ENCODE measurements at places on chromosomes 16 and 17.
A peak's percentile ranks its signal among the peaks of the same experiment; 100 is the strongest.

DNA sequence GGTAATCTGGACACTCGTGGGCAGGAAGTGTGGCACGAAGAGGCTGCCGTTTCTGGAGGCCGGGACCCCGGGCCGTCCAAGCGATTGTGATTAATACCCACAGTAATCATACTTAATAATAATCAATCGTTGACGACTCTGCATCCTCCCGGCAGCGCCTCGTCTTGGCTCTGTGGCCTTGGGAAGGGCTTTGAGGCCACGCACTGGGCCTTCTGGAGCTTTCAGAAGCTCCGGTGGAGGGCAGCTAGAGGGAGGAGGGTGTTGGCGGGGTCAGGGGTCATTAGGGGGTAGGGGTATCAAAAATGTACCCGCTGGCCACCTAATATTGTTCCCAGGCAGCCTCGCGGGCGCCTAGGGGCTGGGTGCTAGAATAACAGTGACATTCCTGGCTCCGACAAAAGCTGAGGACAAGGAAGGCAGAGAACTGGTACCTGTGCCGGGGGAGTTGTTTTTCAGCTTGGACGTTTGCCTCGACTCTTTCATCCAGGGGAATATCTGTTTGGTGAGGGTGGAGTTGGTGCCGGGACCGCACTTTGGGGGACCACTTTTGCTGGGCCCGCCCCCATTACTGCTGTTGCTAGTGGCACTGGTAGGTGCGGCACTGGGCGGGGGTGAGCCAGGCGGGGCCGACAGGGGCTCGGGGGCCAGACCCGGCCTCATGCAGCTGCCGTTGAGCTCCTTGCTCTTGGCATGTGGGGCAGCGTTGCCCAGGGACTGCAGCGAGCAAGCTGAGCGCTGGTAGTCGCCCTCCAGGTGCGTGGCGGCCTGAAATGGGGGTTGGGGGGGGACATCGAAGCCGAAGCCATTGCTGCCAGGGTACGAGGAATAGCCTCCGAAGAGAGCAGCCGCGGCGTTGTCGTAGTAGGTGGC is 6.9 kb upstream of the HOXB2 start:
- DNase-seq: no peak

- no peak for DNase-seq
Observed at GRCh38 chr16:54462771-54463170, 176.2 kb upstream of the IRX3 start.

GRCh38 chr17:36845916-36846315 is 91.4 kb upstream of the LHX1 start:
- no peak for DNase-seq

DNA sequence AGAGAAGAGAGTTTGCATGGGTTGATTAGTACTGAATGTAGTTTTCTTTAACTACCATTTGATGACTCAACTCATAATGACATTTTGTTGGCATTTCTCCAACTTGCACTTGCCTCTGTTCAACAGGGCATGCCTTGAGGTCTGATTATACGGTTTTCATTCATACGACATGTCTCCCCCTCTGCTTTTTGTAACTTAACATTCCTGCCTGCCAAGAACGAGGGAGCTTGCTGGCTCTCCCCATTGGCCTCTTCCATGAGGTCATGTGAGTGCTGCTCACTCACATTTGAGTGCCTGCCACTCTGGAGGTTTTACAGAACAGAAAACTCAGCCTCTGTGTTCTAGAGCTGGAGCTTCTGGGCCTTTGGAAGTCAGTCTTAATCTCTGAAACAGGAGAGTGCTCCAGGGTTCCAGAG is 19.7 kb downstream of the MAP2K6 start:
- no peak for DNase-seq

- peak; percentile 87 for DNase-seq
Observed at GRCh38 chr17:57995076-57995956, 7.3 kb upstream of the VEZF1 start.

DNA sequence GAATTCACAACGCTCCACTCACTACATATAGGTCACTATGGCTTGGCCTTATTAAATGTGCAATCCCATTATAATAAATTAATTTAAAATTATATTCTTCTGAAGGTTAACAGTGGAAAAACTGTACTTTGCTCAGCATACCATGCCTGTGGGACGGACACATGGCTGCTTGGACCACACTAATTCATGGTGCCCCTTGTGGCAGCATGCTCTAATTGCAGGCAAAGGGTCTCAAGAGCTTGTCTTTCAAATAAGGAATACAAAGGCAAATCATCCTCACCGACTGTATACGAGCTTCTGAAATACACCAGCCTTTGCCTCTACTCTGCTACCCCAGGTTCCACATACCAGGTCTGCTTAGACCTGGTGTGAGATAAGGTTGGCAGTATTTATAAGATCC is 11.7 kb downstream of the SMPD3 start:
- DNase-seq: no peak

DNA sequence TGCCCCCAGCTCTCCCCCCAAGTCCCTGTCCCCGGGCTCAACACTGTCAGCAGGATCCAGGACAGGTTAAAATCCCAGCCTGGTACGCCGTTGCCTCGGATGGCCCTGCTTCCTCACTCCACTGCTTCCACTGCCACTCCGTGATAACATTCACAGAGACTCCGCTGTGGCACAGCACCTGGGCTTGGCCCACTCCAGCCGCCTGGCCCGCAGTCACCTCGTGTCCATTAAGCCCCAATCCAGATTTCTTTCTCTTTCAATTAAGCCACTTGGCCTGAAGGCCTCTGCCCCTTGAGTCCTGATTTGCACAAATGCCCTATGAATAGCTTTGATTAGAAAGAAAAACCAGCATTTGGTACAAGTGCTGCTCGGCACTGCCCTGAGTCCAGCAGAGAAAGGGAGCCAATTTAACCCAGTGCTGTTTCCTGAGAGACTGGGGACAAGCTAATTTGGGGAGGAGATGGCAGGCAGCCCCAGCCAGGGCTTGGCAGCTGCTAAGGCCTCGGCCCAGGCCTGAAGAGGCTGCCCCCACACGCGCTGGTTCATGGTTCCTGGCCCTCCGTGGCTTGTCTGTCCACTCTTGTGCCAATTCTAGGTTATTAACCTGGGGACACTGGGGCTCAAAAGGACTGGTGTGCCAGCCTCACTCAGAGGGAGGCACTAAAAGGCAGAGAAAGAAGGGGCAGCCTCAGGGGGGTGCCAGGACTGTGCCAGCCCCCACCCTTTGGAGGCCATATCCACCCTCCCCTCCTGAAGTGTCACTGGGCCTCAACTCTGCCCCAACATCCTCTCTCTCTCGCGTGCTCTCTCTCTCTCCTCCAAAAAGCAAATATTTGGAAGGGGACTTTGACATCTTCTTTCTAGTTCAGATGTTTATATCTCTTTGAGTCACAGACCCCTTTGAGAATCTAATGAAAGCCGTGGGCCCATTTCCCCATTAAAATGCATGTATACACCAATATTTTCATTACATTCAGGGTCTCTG is 29.8 kb upstream of the SPPL2C start:
- DNase-seq: no peak

DNA sequence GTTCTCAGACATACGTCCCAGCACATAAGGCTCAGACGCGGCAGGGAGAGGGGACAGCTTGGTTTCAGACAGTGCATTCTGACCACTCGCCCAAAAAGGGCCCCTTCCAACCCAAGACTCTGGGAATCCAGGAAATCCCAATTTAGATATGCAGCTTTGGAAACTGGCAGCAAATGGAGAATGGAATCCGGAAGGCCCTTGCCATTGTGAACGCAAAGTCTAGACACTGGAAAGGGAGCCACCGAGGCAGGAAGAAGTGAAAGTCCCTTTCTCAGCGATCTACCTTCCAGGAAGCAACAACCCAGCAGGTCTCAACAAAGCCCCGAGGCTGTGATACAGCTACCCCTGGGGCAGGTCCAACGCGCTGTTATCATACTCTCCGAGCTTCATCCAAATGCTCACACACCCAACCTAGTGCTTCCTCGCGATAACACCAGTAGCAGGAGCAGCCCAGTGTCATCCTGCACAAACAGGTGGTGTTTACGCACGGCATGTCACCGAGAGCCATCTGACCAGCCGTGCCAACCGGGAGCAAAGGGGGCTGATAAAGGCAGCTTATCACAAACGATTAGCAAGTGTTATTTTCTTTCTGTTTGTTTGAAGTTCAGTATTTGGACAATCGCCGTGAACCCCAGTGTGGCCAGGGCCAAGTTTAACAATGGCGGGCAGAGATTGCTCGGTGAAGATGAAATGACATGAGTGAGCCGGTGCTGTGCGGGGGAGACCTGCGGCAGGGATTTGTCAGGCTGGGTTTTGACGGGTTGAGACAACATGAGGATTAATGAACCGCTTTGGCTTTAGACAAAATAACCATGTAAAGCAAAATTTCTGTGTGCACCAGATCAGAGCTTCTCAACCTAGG is 240.6 kb downstream of the FOXL1 start:
- DNase-seq: no peak

GRCh38 chr17:6930749-6931148 is 65.1 kb upstream of the ALOX12 start:
- no peak for DNase-seq

- no peak for DNase-seq
Observed at GRCh38 chr17:62906881-62907280, 59.2 kb upstream of the TANC2 start.

GRCh38 chr16:31138621-31139578 is 3.4 kb upstream of the PRSS8 start:
- peak; percentile 91 for DNase-seq

- peak; percentile 71 for DNase-seq
Observed at GRCh38 chr16:67562918-67563707, 787 bp downstream of the CTCF start.

DNA sequence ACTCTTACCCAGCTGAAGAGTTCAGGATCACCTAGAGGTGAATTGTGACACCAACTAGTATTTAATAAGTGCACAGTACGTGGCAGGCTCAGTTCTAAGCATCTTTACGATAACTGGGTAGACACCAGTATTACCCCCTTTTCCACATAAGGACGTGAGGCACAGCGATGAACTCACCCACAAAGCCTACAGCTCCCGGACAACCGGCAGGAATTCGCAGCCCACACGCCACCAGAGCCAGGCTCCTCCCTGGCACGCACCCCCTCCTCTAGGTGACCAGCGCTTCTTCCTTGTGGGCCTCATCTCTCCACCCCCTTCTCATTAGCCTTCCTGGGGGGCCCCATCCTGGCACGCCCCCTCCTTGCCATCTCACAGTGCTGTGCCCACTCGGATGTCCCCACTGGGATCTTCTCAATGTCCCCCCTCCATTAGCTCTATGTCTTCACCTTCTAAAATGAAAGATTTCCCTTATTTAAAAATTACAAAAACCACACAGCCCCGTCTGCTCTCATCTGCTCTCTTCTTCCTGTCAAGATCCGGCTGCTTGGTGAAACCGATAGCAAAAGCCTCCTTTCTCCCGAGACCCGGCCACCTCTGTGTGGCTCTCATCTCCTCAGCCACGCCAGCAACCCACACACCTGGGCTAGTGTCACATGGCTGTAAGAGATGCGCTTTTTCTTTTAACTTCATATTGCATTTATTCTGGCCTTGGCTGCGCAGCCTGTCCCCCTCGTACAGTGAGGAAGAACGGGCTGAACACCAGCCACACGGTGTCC is 20.8 kb downstream of the IFT140 start:
- DNase-seq: no peak

DNA sequence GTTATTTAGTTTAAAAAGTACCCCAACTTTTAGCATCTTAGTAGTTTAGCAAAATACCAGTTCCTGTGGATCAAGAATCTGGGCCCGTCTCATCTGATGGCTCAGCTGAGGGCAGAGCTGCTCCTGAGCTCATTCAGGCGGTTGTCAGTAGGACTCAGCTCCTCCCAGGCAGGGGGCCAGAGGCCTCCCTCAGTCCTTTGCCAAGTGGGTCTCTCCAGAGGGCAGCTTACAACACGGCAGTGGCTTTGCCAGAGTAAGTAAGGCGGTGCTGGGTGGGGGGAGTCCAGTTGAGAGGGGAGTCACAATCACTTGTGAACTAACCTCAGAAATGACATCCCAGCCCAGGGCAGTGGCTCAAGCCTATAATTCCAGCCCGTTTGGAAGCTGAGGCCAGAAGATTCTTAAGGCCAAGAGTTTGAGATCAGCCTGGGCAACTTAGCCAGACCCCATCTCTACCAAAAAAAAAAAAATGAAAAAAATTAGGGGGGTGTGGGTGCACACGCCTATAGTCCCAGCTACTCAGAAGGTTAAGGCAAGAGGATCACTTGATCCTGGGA is 81.5 kb upstream of the MED9 start:
- DNase-seq: peak; percentile 82

GRCh38 chr16:17440131-17440530 is 30.6 kb downstream of the XYLT1 start:
- DNase-seq: no peak

- no peak for DNase-seq
Observed at GRCh38 chr16:66905633-66906539, 12.8 kb downstream of the CDH16 start.

DNA sequence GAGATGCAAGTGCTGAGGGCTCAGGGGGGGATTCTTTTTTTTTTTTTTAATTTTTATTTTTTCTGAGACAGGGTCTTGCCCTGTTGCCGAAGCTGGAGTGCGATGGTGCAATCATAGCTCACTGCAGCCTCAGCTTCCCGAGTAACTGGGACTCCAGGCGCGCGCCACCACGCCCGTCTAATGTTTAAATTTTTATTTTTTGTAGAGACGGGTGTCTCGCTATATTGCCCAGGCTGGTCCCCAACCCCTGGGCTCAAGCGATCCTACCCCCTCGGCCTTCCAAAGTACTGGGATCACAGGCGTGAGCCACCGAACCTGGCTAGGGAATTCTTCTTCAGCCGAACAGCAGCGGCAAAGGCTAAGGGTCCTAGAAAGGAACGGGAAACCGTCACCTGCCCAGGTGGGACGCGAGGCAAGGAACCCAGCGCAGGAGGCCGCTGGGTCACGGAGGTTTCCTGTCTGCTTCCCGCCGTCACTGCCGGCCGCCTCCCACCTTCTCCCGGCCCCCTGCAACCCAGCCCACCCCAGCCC is 13.3 kb upstream of the OR1F1 start:
- DNase-seq: no peak

DNA sequence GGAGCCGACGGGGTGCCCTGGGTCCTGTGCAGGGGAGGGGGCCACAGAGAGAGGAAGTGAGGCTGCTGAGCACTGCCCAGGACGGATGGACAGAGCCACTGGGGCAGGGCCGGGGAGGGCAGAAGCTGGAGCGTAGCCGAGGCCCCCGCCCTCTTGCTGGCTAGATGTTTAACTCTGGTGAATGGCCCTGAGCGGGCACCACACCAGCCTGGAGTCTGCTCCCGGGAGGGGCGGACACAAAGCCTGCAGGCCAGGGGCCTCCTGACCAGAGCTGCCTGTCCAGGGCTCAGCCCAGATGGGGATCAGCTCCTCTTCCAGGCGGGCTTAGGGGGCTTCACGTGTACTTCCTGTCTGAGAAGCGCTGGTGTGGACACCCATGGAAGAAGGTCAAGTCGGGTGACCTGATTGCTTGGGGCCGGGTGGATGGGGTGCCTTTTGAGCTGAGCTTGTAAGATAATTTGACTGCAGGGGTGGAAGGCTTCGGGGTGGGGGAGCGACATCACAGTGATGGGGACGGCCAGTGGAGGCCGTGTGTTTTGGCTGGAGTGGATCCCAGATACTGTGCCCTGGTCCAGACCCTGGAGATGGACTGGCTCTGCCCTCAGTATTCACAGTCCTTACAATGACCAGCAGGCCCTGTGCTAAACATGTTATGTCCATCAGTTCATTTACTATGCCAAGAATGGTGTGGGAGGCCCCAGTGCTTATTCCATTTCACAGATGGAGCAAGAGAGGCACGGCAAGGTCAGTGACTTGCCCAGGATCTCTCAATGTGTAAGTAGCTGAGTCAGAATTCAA is 33.7 kb upstream of the CIBAR2 start:
- DNase-seq: no peak

- DNase-seq: no peak
Observed at GRCh38 chr17:68955181-68955841, at the start of gene ABCA8. TSS of gene ABCA8 (minus strand) at chr17:68955392. CDS start at chr17:68942034, 13,358 bp downstream.

All from psoas muscle (tissue), 8 donors.